ENCODE measurements at places on chromosomes 6 and 20.

DNA sequence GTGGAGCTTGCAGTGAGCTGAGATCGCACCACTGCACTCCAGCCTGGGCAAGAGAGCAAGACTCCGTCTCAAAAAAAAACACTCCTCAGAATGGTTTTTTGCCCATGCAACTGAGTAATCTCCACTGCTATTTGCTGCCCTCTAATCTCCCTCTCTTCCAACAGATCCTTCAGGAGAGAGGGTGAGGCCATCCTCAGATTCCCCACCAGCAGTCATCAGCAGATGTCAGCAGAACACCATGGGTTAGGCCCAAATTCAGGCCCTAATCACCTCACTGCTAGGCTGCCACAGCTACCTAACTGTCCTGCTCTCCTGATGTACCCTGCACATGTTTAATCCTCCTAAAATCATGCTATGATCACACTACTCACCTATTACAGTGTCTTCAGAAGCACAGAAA is 63.2 kb upstream of the BEND6 start:
- DNase-seq = no peak

DNA sequence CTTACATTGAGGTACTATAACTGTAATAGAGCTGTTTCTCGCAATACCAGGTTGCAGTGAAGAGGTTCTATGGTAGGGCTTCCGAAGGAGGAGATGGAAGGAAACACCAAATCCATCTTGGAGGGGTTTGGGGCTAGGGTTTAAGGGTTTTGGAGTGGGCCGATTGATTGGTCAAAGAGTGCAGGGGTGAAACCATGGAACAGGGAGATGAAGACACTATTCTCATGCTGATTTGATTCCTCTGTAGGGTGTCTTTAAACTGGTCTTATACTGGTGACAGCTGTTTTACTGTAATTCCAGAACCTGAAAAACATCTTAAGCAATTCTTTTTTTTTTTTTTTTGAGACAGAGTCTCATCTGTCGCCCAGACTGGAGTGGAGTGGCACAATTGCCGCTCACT is 7.8 kb downstream of the SMIM13 start:
- DNase-seq = no peak

- DNase-seq = no peak
These were observed 213.8 kb upstream of the CST7 start for GRCh38 chr20:24735263-24735662.

GRCh38 chr6:155193526-155193925 is 70.3 kb upstream of the CLDN20 start:
- DNase-seq = no peak

- DNase-seq = no peak
These were observed 695.2 kb downstream of the PHF3 start for GRCh38 chr6:64330694-64331307.

- no peak for DNase-seq
These were observed 24.8 kb downstream of the DUSP22 start for GRCh38 chr6:317060-317447.

- DNase-seq = no peak
These were observed 176.0 kb downstream of the MRPL14 start for GRCh38 chr6:43951063-43951755.

DNA sequence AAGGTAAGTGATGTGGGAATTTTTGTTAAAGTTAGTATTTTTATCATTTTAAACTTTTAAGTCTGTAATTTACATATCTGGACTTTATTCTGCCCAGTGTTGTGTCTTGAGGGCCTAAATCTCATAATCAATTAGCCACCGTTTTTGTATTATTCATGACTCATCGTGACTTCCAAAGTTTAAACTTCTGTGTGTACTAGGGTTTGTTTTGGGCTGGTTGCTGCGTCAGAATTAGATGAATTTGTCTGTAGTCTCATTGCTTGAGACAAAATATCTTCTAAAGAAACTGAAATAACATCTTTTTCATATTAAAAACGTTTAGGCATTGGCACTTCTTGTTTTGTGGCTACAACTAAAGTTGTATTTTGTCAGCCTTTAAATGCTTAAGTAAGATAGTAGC is 41.3 kb downstream of the CDYL start:
- no peak for DNase-seq

Data from activated T-cell treated with anti-CD3 and anti-CD28 coated beads, Interleukin-2, amount 50 U/mL, for 1 hour (primary cell).